ENCODE measurements at places on chromosomes 11 and 22. TPM values are rescaled to one million over a fixed set of nuclear protein-coding genes. Genes with fewer than 3 reads are reported as not detected.

OR52I2 gene
- total RNA-seq, result not detected

ZP1 gene
- total RNA-seq, result not detected

PARVA gene
- total RNA-seq, result 21.5 TPM

LMNTD2 gene
- 0.36 TPM for total RNA-seq

SPTBN2 gene
- 21.5 TPM for total RNA-seq

TMEM151A gene
- total RNA-seq, result not detected

ELFN2 gene
- total RNA-seq, result 0.47 TPM

OR6T1 gene
- total RNA-seq, result not detected

APOL3 gene
- 31.8 TPM for total RNA-seq

HBE1 gene
- total RNA-seq, result not detected

IZUMO1R gene
- total RNA-seq, result not detected

BLID gene
- total RNA-seq, result 1.6 TPM

ABCC8 gene
- not detected for total RNA-seq

CD3E gene
- not detected for total RNA-seq

CARD10 gene
- total RNA-seq, result 52.6 TPM

GAB4 gene
- total RNA-seq, result under 0.01 TPM

CASP5 gene
- total RNA-seq, result 0.09 TPM

TRIM51 gene
- not detected for total RNA-seq

MMP8 gene
- not detected for total RNA-seq

TENM4 gene
- total RNA-seq, result under 0.01 TPM

SHANK2 gene
- total RNA-seq, result not detected

NLRP6 gene
- not detected for total RNA-seq

SLN gene
- not detected for total RNA-seq

PC gene
- 8.8 TPM for total RNA-seq

GLYAT gene
- total RNA-seq, result not detected

OR51F2 gene
- not detected for total RNA-seq

MAP4K2 gene
- total RNA-seq, result 28.4 TPM

MN1 gene
- total RNA-seq, result 0.45 TPM

All from endothelial cell of coronary artery (primary cell).